ENCODE measurements at places on chromosomes 2 and 18.

- DNase-seq: no peak
These were observed 41.6 kb upstream of the MGAT4A start for GRCh38 chr2:98772536-98772935.

DNA sequence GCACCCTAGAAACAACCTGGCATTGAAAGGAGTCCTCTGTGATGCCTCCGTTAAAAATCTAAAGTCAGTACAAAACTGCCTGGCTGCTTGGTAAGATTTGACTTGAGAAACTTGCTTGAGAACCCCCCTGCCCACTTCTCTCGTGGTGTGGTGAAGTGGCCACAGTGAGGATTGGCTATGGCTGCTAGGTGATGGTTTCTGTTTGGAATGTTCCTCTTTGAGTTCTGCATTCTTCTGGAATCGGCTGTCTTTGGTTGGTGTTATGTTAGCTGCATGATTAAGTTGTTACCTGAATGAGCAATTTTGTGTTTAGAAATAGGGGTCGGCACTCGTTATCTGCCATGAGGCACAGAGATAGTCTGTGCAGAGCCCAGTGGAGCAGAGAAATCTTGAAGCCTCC is 21.7 kb upstream of the SAG start:
- peak; percentile 41 for DNase-seq

DNA sequence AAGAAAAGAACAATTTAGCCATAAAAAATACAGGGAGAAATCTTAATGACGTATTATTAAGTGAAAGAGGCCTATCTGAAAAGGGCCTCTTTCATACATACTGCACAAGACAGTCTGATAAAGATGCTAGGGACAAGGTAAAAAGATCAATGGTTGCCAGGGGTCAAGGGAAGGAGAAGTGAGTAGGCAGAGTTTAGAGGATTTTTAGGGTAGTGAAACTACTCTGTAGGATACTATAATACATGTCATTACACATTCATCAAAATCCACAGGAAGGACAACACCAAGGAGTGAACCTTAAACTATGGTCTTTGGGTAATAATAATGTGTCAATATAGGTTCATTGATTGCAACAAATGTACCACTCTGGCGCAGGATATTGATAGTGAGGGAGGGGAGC is 289.3 kb downstream of the FSIP2 start:
- no peak for DNase-seq

DNA sequence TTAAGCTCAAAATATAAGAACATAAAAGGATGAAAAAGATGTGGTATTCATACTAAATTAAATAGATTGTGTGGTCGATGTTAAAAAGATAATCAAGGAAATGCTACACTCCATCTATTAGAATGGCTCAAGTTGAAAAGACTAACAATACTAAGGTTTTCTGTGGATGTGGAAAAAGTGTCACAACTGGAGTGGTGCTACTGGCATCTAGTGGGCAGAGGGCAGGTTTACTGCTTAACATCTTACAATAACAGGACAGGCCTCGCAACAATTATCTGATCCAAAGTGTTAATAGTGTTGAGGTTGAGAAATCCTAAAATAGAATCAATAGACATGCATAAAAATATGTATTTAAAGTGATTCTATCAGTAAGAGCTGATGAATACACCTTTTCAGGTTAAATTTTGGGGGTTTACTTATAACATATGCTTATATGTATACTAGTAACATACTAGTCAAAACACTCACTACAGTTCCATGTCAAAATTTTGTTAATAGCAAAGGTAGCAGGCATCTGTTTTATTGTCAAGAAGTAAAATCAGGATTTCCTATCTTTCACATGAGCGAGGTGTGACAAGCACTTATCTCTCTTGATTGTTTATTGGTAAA is 91.5 kb upstream of the TMEFF2 start:
- peak; percentile 25 for DNase-seq

- DNase-seq: no peak
These were observed 340.1 kb downstream of the ARHGAP15 start for GRCh38 chr2:143469323-143469722.

DNA sequence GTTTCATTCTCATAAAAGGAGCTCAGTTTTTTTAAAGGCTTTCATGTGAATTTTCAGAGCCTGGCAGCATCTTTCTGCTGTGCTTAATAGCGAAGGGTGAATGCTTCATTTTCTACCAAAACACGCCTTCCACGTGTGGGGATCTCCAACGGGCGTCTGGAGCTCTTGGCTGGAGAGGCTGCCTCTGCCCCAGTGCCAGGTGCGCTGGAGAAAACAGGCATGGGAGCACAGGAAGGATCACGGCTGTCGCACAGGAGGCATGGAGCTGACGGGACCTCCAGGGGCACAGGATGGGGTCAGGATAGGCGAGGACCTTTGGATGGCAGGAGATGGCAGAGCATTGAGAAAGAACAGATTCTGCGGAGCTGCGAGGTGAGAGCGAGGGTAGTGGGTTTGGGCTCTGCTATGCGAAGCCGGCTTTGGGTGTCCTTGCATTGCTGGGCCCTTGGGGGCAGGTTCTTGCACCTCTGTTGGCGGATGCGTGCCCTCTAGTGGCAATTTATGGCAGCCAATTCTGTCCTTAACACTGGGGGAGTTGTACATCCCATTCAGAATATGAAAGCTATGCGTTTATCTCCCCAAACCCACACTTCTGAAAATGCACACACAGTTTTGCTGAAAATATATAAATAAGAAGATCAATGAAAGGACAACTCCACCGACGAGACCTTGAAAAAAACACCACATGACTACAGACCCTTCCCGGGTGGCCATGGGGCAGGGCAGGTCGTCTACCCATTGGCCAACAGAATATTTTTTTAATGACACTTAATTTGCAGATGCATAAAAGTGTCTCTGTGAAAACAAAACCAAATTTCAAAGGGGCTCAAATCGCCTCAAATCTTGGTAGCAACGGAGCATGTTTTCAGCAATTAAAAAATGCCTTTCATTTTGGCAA is 90.4 kb upstream of the SLC35G4 start:
- peak; percentile 54 for DNase-seq

DNA sequence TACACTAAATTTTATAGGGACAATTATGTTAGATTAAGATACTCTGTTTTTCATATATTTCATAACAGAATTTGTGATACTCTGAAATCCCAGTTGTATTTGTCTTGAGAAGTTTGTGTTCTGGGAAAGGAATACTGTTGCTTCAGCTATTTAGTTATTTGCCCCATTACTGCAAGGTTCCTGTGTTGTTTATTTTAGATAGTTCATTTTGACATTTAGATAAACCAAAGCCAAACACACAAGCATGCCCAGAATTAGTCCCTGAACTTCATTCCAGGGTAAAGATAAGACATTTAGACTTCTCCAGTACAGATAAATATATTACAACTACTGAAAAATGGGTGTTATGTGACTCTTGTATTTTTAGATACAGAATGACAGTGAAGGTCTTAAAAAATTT is 74.7 kb downstream of the BMPR2 start:
- DNase-seq: no peak

DNA sequence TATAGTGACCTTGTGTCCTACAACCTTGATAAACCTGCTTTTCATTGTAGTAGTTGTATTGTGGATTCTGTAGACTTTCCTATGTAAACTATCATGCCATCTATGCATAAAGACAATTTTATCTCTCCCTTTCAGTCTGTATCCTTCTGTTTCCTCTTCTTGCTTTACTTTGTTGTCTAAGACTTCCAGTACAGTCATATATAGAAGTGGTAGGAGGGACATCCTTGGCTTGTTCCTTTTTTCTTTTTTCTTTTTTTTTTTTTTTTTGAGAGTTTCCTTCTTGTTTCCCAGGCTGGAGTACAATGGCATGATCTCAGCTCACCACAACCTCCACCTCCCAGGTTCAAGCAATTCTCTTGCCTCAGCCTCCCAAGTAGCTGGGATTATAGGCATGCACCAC is 39.7 kb downstream of the UBE2F start:
- no peak for DNase-seq

- DNase-seq: no peak
These were observed 664.4 kb downstream of the DSC3 start for GRCh38 chr18:30378097-30378496.

- no peak for DNase-seq
These were observed 2.7 kb downstream of the CDCA7 start for GRCh38 chr2:173357346-173357745.

DNA sequence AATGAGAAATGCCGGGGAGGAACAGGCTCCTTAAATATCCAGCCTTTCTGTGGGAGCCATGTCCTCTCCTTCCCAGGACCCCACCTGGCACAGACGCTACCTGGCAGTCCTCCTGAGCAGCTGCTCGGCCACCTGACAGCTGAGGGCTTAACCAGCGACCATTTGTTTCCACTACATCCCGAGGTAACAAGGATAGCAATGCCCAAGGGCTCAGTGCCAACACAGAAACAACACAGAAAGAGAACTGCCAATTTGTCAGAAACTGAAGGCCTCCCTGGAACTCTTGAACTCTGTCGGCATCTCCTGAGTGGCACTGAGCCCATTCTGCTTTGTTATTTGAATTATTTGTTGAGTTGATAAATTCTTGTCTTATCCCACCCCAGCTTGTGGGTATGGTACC is 122.2 kb upstream of the ARHGAP28 start:
- no peak for DNase-seq

DNA sequence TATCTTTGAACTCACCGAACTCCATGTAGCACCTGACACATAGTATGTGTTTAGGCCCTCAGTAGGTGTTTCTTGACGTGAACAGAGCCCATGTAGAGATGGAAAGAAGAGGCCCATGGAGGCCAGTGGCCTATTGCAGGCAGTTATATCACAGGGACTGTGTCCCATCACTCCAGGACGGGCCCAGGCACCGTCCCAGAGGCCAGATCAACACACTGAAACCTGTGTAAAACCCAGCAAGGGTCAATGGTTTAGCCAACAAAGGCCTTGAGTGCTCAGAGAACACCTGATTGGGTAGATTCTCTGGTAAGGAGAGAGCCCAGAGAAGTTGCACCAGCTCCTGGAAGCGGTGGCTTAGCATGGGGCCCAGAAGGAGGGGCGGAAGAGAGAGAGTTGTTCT is 82.8 kb downstream of the INHBB start:
- no peak for DNase-seq

- no peak for DNase-seq
These were observed 434.7 kb downstream of the NRXN1 start for GRCh38 chr2:50597206-50597605.

DNA sequence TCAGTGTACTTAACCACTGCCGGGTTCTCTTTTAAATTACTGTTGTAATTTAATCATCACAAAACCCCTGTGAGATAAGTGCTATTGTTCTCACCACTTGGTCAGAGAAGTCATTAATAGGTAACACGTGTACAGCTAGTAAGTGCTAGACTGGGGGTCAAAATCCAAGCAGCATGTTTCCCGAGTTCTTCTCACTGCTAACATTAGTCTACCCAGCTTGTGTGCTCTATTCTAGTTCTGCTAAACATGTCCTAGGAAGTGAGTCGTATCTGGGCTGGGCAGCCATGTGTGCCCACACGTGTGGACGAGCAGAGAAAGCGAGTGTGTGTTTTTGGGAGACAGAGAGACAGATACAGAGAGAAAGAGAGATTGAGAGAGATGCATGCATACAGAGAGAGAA is 94.1 kb downstream of the BIN1 start:
- no peak for DNase-seq

DNA sequence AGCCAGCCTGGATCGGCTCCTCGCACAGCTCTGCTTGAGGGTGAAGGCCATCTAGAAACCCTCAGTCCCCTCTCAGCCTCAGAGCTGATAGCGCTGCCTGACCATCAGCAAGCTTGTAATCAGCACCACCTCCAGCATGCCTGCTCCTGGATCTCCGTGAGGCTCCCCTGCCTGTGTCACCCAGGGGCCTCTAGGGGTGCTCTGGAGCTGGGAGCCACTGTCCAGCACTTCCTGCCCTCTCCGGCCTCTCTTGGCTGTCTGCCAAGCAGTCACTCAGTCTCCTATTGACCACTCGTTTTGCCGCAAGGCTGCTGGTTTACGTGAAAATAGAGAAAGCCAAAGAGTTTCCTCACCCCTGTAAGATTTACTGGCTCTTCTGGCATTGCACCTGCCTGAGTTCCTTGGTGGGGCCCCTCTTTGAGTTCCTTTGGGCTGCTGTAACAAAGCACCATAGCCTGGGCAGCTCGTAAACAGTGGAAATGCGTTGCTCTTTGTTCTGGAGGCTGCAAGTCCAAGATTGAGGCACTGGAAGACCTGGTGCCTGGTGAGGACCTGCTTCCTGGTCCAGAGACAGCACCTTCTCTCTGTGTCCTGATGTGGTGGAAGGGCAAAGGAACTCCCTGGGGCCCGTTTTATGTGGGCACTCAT is 17.9 kb downstream of the CAPN10 start:
- peak; percentile 88 for DNase-seq

DNA sequence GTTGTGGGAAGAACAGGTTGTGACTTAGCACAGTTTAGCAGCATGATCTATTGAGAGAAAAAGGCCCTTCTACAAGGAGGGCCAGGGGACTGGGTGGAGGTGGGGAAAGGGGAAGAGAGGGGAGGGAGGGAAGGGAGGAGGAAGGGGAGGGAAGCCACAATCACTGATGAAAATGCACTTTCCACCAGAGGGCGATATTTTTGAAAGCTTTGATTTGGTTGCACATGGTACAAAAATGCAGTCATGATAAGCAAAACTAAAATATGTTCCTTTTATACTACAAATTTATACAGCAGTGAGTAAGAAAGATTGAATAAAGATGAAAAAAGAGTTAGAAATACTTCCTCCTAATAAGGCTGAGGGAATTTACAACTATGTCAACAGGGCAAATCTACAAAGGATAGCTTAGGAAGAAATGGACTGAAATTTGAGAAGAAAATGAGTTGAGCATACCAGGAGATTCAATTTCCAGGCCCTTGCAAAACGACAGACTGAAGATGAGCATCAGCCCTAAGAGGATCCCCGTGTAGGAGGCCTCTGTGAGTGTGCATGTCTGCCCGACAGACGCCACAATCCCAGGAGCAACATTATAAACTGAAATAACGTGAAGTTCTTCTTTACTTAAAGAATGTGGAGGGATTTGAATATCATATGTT is 17.2 kb downstream of the SH3YL1 start:
- DNase-seq: peak; percentile 46

GRCh38 chr18:75120521-75120920 is 88.4 kb downstream of the PTGR3 start:
- no peak for DNase-seq

DNA sequence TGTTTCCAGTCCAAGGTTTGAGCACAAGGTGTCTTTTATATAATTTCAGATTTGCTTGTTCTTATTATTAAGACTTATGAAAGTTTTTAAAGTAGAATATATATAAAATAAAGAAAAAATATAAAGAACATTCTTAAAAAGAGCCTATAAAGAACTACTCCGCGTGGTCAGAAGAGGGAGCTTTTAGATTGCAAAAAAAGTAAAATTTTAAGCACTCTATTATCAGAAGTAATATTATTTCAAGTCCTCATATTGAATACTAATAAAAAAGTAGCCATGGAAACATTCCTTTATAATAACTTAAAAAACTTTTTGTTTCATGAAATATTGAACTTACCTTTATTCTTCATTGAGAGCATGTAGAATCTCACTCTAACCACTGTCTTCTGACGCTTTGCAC is 51.4 kb downstream of the LINC00305 start:
- no peak for DNase-seq

DNA sequence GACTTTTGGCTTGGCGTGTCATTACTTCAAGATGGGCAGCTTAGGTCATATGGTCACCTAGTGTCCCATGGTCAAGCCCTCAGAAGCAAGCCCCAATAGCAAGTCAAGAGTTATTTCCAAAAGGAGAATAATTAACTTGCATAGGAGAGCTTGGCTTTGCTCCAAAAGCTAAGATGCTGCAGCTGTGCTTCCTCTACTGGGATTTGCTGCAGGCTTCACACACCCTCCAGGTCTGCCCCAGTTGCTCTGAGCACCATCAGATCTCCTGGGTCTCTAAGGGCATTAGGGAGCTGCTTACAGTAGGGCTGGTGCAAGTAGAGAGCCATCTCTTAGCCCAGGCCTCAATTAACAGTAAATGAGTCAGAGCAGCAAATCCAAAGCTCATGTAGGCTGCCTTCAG is 46.6 kb downstream of the THUMPD2 start:
- DNase-seq: no peak

All from AG08396 (cell line).